ENCODE measurements at places on chromosomes 3 and 15.

DNA sequence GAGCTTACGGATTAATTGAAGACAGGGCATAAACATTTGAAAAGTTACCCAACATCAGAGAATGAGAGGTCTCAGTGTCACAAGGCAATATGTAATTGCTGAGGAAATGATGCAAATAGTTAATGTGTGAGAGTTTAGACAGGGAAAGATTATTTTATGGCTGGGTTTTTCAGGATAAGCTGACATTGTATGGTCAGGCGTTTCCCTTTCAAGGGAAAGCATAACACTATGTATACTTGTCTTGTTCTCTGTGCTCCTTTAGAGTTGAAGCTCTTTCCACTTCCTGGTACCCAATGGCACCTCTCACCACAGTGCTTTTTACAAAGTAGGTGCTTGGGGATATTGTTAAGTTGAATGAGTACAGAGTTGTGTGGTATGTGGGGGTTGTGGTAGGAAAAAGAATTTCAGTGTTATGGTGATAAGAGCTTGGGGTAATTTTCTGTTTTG lies 19.9 kb downstream of the IQGAP1 start:
- no peak for DNase-seq

- peak; percentile 62 for DNase-seq
These were observed 3.0 kb upstream of the ISLR2 start for GRCh38 chr15:74127255-74127953.

- no peak for DNase-seq
These were observed 248.1 kb upstream of the C2CD4B start for GRCh38 chr15:62413153-62413552.

- DNase-seq, result no peak
These were observed 530.6 kb upstream of the RGMA start for GRCh38 chr15:93619597-93619996.

- no peak for DNase-seq
These were observed 15.4 kb upstream of the CSPG4 start for GRCh38 chr15:75727851-75728715.

DNA sequence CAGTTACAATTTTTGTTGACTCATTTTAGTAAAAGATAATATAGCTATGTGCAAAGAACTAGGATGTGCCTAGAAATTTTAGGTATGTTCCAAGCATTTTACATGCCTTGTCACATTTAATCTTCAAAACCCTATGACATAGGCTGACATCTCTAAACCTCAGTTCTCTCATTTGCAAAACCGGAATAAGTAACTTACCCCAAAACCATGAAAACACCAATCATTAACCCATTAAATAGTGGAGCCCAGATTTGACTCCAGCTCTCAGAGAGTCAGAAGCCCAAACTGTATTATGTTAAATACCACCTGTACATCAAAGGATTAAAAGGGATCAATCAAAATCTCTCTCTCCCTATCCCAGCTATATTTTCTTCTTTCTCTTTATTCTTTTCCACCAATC lies 36.6 kb downstream of the GSK3B start:
- DNase-seq, result no peak

GRCh38 chr3:43503067-43503728 lies 118.6 kb downstream of the ANO10 start:
- no peak for DNase-seq

DNA sequence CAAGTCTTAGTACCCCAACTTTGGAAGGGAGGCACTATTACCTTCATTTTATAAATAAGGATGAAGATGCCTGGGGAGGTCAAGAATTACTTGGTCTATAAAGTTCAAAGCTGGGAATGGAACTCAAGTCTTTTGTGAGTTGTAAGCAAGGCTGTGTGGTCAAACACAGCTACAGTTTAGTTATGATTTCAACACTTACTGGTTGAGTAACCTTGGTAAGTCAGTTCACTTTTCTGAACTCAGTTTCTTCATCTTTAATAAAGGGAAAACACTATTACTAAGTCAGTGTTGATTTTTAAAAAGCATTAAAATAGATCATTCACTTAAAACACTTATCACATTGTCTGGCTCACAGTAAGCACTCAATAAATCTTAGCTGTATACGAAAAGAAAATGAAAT lies 200.4 kb upstream of the ADAMTS9 start:
- no peak for DNase-seq

DNA sequence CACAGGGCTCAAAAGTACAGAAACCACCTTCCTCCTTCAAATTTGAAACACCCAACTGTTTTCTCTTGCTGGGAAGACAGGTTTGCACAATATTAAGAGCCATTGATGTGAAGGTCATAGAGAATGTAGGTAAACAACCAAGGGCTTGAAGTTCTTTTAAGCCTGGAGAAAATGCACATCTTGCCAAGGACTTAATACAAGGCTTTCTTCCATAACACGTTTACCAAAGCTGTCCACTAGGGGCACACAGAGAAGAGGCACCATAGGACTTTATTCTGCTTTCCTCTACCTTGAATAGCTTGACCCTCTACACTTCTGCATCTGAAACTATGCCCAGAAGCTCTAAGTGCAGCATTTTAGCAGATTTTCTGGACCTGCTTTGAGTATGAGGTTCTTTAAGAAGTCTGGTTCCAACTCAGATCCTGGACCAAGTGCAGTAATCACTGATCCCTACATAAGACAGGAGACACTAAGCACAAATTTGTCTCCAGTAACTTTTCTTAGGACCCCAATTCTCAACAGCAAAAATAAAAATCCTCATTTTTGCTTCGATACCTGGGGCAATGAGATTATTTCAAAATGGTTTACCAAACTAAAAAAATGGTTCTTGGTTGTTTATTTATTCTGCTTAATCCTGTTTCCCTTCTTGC lies 138.0 kb downstream of the FBN1 start:
- no peak for DNase-seq

GRCh38 chr3:171090321-171090720 lies 63.8 kb upstream of the SLC2A2 start:
- DNase-seq, result no peak

- DNase-seq, result peak; percentile 44
These were observed 96.4 kb upstream of the NANOGP8 start for GRCh38 chr15:35181538-35181937.

GRCh38 chr15:73362900-73363299 lies 5.9 kb downstream of the HCN4 start:
- no peak for DNase-seq

DNA sequence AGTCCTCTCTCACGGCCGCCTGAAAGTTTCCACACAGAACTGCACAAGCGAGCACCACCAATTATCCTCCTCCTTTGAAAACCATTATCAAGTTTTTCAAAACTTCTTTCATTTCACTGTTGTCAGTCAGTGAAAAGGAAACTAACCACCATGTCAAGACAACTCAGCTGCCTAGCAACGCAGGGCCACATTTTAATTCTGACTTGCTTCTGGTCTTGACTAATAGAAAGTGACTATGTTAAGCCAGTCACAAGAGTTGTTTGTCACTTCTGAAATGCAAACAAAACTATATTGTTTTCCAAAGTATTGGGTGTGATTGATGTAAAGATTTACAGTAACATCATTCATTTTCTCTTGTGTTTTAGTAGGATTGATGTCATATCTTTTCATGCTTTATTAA lies 612.8 kb upstream of the AGTR1 start:
- no peak for DNase-seq

DNA sequence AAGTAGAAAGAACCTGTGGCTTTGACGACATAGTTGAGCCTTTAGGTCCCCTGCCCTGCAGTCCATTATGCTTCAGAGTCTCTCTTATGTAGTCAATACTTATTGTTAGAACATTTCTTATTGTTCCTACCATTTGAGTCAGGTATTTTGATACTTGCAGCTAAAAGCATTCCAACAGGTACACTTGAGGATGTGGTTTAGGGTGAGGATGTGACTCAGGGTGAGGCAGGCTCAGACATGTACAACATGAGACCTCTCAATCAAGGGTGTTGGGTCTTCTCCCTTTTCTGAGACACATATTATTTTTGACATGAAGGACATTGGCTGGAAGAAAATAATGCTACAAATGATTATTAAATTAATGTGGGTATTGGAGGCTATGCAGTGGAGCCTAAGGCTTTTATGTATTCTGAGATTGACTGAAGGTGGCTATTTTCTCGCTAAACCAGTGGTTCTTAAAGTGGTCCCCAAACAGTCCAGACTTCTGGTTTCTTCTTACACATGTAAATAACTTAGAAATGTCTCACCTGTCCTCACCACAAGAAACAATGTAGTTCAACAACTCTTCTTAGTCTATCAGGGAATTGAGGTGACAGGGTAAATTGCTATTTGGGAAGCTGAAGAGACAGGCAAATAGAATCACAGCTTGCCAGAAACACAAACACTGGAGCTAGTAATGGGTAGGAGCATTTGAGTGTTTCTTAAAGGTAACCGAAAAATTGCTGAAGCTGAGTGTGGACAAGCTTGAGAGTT lies 135.5 kb upstream of the ZPLD1 start:
- no peak for DNase-seq

DNA sequence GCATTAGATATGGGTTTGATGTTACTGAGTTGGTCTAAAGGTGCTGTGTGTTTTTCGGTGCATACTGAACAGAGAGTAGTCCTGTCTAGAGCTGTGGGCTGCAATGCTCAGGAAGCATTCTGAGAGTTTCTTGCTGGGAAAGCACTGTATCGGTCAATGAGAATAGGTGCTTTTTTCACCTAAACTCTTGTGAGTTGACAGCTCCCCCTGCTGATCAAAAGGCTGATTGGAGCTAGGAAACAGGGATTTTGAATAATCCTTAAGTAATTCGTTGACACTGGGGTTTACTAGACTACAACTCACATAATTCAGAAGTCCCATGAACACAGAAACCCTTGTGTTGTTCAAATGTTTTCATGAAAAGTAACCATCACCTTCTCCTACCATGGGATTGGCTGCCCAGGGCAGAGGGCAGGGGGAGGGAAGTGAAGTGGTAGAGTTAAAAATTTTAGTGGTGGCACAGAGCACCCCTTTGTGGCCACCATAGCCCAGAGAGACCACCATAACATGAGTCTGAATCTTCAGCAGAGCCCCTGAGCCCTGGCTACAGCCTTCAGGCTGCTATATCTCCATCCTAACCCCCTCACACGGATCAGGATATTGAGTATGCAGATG lies 13.0 kb upstream of the MANF start:
- peak; percentile 52 for DNase-seq

DNA sequence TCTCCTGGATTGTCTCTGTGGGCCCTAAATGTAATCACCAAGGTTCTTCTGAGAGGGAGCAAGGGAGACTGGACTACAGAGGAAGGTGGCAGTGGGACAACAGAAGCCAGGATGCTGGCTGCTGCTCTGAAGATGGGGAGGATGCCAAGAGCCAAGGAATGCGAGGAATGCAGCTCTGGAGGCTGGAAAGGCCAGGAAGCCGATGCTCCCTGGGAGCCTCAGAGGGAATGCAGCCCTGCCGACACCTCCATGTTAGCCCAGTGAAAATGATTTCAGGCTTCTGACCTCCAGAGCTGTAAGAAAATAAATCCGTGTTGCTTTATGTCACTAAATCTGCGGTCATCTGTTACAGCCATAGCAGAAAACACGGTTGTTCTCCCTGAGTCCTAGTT lies 44.1 kb downstream of the UMPS start:
- DNase-seq, result no peak

DNA sequence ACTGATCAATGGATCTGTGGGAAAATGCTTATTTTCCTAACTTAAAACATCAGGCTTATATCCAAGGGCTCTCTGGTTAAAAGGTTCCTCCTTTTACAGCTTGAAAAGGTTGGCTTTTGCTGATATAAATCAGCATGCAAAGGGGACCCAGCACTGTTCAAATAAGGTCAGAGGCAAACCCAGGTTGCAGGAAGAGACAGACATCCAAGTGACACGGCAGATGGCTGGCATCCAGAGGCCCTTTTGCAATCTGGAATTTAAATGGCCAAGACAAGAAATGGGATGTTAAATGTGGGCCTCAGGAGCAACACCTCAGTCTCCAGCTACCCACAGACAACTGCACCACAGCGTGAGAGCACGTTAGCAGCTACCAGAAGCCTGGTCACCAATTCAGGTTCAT lies 6.3 kb downstream of the SH3BP5 start:
- no peak for DNase-seq

DNA sequence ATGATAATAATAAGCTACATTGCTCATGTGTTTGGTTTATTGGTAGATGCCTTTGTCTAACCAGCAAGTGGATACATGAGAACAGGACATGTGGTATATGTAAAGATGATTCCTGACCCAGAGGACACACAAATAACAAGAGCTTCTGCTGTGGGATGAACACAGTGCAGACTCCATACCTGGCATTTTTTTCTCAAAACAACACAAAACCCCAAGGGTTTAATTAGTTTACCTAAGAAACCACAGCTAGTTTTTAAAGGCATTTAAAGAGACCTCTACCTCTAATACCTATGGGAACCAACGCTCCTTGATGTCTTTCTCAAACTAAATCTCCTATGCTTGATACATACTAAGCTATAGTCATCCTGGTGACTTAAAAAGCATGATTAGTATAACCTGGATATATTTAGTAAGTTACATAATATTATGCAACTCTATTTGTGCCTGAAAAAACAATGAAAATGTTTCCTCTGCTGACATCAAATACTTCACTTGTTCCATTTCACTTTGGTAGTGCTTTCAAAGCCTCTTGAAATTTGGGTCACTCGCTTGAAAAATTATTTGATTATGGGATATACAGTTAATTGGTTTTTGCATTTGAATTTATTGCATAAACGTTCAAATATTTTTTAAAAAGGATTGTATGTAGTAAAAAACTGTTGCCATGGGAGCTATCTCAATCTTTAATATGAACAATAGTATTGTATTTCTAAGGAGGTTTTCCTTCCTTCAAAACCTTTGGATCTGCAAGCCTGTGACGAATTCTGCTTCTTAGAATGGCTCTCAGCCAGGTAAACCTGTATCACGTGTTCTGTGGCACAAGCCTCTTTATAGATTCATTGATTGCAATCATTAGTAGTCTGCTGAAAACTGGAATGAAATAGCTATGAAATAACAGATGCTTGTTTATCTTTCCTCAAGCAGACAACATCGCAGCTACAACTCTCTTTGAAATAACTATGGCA lies 233.0 kb upstream of the KCNMB2 start:
- DNase-seq, result no peak

- DNase-seq, result no peak
These were observed 9.1 kb downstream of the HIGD2B start for GRCh38 chr15:72676838-72677237.

DNA sequence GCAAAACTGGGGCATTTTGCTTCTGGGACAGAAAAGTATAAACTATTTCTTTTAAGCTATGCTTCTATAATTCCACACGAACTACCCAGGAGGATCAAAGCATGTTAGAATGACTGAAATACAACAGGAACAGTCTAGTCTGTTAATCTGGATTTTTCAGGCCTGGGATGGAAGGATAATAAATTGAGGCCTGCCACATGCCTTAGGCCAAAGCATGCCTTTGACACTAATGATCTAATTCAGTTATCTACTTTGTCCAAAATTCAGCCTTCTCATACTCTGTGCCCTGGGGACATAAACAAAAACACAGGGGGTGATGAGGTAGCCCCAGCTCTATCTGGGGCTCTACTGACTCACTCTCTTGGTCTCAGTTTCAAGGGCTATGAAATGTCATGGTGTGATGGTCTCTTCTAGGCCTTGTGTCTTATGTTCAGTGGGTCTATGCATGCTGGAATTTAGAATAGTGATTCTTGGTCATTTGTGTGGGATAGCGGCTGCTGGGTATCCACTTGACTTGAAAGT lies 32.5 kb downstream of the GAP43 start:
- DNase-seq, result no peak

GRCh38 chr15:42001236-42001635 lies 19.6 kb downstream of the PLA2G4E start:
- no peak for DNase-seq

GRCh38 chr15:89654847-89655805 lies at the start of gene KIF7:
TSS of gene KIF7 (minus strand) at chr15:89655467. CDS start at chr15:89652930, 2,537 bp downstream.
- DNase-seq, result no peak

- DNase-seq, result no peak
These were observed 227.6 kb upstream of the BHLHE40 start for GRCh38 chr3:4751502-4752101.

- no peak for DNase-seq
These were observed 67.9 kb downstream of the VGLL3 start for GRCh38 chr3:86923071-86923491.

Data from smooth muscle cell of the brain vasculature (primary cell).